IPS-NIHi11 (cell line): ENCODE measurements at places on chromosomes 4 and X.

GRCh38 chrX:10165580-10166247 is 8.9 kb downstream of the CLCN4 start:
- no peak for DNase-seq

- no peak for DNase-seq
Observed at GRCh38 chrX:79167462-79167861, 23.0 kb downstream of the GPR174 start.

DNA sequence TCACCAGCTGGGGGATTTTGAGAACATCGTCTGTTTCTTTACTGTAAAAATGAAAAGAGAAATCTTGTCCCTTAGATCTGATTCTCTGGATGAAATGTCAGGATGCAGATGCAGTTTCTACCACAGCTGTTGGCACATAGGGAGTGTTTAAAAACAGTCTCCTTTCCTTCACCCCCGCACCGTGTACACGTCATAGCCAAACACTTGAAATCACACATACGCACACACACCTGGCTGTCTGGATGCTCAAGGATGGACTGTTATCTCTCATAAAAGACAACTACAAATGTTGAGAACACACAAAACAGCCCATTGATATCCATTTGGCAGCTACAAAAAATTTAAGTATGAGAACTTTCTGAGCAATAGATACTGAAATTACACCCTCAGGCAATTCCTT is 275.8 kb upstream of the CLNK start:
- no peak for DNase-seq

DNA sequence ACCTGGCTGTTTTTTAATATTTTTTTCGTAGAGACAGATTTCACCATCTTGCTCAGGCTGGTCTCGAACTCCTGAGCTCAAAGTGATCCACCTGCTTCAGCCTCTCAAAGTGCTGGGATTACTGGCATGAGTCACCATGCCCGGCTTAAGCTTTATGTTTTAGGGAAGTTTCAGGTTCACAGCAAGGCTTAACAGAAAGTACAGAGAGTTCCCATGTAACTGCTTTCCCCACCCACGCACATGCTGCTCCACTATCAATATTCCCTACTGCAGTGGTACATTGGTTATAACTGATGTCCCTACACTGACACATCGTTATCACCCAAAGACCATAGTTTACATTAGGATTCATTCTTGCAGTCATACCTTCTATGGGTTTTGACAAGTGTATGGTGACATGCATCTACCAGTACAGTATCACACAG is 62.7 kb downstream of the PRPS1 start:
- no peak for DNase-seq
